ENCODE measurements at places on chromosomes 16 and 17.

GRCh38 chr17:4144422-4144747, 1.4 kb downstream of the CYB5D2 start:
- no peak for ATAC-seq

GRCh38 chr17:72693151-72693878, 399.2 kb downstream of the SLC39A11 start:
- ATAC-seq = no peak

GRCh38 chr17:69710926-69711325, 296.4 kb downstream of the MAP2K6 start:
- no peak for ATAC-seq

- no peak for ATAC-seq
Observed at GRCh38 chr16:47475786-47476185, 14.7 kb downstream of the PHKB start.

DNA sequence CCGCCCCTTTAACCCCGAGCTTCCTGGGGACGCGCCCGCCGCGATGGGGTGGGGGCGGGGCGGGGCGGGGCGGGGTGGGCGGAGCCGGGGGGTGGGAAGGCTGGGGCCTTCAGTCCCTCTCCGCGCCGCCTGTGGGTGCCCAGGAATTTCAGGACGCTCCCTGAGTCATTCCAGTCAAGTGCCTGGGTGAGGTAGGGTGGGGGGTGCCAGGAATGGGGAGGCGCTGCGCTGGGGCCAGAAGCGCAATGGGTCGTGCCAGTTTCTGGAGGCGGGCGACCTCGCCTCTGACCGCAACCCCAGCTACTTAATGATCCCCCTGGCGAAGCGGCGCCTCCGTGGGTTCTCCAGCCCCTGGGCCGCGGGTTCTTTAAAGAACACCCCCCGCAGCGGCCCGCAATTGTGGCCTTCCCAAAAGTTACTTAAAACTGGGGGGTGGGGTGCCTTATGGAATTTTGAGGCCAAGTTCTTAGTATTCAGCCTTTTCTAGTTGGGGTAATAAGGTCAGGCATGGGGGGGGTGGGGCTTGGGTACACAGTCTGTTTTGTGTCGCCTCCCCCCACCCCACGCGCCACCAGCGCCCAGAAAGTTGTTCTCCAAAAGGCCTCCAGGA, 826 bp upstream of the GSE1 start:
- ATAC-seq = peak; percentile 15

DNA sequence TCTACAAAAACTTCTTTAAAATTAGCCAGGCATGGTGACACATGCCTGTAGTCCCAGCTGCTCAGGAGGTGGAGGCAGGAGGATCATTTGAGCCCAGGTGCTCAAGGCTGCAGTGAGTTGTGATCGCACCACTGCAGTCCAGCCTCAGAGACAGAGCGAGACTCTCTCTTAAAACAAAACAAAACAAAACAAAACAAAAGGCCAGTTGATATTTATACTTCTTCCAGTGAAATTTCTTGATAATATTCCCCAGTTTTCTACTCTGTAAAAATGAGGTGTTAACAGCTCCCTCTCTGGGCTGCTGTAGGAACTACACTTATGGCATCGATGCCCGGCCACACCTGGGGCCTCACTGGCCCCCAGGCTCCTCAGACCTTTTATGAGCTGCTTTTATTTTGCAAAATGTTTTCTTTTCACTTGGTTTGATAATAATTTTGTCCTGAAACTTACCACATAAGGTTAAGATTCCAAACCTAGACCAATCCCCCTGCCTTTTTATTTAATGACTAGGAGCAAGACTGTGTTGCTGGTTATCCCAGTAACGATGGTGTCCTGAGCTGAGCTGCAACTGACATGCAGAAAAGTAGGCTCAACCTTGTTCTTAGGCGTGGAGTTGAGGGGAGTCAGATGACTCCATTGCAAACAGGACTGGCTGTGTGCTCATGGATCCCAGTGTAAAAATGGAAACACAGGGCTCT, 17.6 kb downstream of the MAPK8IP3 start:
- peak; percentile 50 for ATAC-seq

DNA sequence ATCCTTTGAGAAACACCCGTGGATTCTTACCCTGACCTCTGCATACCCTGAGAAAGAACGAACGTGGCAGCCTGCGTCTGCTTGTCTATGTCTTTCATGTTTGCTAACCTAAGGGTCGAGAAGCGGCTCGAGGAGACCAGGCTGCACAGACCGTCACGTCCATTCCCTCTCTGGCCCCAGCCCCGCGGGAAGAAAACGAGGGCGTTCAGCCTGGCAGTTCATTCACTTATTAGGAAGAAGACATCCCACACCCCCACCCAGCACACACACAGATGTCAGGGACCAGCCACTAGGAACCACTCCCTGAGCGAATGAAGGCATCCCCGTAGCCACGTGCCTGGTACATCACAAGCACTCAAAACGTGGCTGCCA, 655 bp upstream of the MTHFSD start:
- ATAC-seq = no peak

DNA sequence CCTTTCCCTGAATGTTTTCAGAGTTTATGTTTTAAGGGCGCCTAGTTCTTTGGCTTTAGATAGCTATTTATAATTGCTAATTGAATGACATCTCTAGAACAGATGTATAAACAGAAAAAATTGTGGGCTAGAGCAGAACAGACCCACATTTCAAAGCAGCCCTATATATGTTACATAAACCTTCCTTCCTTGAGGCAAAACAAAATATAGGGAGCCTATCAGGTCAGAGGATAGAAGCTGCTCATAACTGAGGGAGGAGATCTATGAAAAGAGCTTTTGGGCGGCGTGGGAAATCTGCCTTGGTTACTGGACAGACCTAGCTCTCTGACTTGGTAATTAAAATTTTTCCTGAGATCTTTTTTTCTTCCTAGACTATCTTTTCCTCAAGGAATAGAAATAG, 68.4 kb downstream of the SPAG9 start:
- ATAC-seq = no peak

- ATAC-seq = no peak
Observed at GRCh38 chr17:75856062-75856756, 1.1 kb upstream of the WBP2 start.

DNA sequence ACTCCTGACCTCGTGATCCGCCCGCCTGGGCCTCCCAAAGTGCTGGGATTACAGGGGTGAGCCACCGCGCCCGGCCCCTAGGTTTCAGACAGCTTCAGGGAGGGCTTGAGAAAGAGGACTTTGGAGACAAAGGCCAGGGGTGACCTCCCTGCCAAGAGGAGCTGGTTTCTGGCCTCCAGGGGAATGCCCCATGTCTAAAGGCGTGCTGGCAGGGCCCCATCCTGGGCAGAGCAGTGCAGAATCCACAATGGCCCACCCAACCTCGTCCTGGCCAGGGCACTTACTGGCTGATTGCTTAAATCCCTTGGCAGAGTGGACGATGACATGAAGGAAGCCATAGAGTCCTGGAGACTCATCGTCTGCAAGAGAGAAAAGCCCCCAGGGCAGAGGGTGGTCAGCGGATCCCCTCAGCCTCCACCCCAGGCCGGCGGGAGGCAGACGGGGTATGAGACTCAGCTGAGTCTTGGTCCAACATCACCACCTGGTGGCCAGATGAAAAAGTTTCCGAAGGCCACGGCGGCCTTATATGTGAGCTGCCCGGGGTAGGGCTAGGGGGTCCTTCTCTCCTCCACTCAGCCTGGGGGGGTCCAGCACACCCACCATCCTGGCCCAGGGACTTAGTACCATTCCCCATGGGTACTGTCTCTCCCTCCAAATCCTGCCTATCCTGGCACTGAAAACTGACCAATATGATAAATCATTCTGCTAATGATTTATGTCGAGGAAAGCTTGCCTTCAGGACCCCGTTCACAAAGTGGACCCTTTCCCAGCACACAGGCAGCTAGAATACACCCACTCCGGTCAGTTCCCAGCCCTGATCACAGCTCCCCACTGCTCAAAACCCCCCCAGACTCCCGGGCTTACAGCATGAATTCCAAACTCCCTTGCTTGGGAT, 59.1 kb downstream of the TIMM22 start:
- peak; percentile 32 for ATAC-seq

DNA sequence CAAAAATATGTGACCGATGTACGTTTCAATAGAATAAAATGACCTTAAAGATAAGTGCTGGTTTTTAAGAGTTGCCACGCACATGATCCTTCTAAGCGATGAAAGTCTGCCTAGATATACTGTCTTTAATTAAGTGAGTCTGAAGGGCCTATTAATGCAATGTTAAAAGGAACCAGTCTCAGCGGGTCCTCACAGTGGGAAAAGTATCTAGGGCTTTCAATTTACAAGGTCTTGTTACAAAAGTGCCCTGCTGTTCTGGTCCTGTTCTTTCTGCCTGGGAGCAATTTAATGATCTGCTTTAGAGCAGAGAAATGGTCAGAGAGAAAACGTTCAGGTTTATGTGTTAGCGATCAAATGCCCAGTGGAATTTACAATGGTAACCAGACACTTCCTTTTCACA, 864.0 kb downstream of the KCNJ2 start:
- no peak for ATAC-seq

GRCh38 chr16:46743232-46743719, 4.9 kb downstream of the MYLK3 start:
- no peak for ATAC-seq

DNA sequence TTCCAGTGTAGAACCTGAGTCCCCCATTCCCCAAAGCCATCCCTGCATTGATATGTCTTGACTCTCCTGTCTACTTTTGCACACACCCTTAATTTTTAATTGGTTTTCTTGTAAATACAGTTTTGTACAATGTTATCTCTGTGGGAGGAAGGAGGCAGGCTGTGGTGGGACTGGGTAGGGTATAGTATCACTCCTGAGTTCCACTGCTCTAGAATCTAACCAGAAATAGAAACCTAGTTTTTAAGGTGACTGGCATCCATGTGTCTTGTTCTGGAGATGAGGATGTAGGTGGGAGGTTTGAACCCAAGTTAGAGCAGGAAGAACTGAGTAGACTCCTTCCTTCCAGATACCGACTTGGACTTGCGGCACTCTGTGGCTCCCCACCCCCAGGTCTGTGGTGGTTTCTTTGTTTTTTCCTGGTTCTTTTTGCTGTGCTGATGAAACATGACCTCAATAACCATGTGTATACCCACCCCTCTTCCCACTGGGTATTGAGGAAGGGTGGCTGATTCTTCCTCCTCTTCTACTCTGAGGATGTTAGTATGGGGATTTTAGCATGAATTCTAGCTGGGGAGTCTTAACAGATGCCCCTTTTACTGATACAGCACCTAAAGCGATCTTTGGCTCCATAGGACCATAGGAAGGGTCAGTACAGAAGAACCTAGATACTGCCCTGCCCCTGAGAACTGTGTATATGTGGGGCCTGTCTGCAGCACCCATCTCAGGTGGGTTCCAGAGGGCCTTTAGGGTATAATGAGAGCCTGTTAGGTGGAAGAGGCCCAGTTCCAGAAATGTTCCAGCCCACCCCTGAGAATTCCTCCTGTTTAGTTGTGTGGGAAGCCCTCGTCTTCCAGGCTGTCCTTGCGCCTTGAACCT, 48.7 kb downstream of the SF3B3 start:
- no peak for ATAC-seq

GRCh38 chr17:18042983-18043382, 3.8 kb downstream of the GID4 start:
- no peak for ATAC-seq

DNA sequence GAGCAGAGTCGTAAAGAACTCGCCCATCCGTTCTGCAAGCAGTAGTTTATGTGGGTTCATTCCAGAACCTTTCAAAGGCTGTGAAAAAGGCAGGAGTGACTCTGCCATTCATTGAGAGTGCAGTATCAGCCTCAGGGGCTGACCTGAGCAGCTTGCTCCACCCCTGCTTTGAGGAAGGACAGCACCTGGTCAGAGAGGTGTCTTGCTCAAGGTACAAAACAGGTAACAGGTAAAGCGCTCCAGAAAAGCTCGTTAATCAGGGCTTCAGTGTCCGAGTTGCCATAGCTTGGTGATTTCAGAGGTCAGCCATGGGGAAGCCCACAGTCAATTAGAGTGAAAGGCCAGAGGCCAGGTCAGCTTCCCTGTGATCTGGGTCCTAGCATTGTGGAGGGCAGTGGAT, 251.1 kb downstream of the ABCC12 start:
- ATAC-seq = no peak

GRCh38 chr16:76913046-76913445, 277.9 kb upstream of the MON1B start:
- ATAC-seq = no peak

DNA sequence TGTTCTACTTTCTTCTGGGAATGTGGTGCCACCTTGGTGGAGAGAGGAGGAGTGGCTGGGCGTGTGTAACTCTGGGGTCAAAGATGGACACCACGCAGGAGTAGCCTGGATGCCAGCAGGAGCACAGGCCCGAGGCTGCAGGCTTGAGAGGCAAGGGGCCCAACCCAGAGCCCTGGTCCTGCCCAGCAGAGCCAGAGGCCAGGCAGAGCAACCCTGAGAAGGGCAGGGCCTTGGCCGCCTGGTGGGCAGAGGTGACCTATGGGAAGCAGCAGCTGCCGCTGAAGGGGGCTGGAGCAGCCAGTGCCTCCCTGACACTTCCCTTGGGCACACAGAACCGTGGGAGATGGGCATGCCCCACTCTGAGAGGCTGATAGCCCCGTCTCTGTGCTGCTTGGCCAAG, 18.0 kb upstream of the CPSF4L start:
- ATAC-seq = no peak

- ATAC-seq = peak; percentile 8
Observed at GRCh38 chr16:67842509-67843342, 606 bp downstream of the THAP11 start.

DNA sequence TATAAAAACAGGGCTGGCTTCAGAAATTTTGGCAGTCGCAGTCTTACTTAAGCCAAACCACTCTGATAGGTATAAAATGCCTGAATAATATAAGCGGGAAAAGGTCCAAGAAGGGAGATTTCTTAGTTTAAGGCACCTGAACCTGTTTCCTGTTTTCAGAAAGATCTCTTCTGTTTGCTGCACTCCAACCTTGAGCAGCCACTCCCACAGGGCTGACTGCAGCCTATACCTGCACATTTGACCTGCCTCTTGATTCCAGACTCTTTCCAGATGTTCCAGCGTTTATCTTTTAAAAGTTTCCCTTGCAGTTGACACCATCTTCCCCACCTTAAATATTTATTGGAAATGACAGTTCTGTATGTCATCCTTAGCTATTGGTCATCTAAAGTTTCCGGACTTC, 132.2 kb downstream of the SKAP1 start:
- no peak for ATAC-seq

DNA sequence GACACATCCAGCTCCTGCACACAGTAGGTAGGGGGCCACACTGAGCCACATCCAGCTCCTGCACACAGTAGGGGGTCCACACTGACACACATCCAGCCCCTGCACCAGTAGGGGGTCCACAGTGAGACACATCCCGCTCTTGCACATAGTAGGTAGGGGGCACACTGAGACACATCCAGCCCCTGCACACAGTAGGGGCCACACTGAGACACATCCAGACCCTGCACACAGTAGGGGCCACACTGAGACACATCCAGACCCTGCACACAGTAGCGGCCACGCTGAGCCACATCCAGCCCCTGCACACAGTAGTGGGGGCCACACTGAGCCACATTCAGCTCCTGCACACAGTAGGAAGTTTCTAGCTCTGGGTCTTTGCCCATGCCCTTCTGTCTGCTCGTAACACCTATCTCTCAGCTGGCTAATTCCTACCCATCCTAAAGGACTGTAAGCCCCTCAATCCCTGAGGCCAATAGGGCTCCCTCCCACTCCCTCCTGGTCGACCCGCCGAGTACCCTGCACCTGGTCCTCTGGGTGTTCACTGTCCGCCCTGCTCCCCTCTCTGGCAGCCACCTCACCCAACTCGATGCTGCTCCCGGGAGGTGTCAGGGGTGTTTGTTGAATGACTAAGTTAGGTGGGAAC, 9.4 kb upstream of the ATP2A3 start:
- no peak for ATAC-seq
